ENCODE measurements at places on chromosomes 2 and 18.

- no peak for DNase-seq
Observed at GRCh38 chr2:185284696-185285095, 453.9 kb upstream of the FSIP2 start.

DNA sequence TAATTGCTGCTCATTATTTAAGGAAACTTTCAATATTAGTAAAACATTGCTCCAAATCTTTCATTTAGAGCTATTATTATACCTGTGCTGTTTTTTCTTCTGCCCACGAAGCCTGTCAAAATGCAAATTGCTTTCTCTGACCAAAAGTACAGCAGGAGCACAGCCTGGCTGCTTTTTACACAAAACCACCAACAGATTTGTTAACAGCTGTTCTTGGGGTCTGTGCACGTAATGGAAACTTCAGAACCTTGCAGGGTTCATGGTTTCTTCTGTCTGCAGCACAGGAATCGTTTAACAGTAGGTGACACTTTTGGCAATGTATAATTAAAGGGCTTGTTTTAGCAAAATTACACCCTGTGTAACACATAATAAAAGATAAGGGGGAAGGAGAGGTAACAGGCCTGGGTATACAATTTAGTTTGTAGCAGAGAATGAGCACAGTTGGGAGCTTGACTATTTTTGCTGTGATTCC, 447.3 kb downstream of the KCNJ3 start:
- DNase-seq = no peak

- no peak for DNase-seq
Observed at GRCh38 chr2:4522498-4523421, 819.4 kb downstream of the DCDC2C start.

DNA sequence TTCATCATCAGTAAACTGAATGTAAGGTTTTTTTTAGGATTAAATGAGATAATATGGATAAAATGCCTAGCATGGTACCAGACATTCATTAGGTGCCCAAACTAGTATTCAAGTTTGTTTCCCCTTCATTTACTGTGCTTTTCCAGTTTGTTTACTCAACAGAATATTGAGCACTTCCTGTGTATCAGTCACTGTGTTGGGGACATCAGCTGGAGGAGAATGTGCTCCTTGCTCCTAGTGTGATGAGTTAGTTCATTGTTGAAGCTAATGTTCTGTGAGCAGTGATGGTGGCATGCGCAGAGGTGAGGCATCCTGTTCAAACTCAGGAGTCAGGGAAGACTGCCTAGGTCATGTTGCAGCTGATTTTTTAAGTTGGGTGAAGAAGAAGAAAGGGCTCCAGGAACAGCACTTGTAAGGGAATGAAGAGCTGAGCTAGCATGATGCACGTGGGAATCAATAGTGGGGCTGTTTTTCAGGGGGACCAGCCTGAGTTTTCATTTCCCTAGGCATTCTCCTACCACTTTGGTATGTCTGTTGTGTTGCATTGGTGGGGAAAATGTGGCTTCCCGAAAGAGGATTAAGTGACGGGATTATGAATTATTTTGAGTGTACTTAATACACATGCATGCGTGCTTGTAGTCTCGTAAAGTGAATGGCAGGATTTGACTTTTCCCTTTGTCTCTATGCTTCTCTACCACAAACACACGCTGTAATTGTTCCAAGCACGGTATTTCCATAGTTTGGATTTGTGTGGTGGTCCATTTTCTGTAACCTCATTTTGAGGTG, 23.7 kb downstream of the TTLL4 start:
- DNase-seq = no peak

DNA sequence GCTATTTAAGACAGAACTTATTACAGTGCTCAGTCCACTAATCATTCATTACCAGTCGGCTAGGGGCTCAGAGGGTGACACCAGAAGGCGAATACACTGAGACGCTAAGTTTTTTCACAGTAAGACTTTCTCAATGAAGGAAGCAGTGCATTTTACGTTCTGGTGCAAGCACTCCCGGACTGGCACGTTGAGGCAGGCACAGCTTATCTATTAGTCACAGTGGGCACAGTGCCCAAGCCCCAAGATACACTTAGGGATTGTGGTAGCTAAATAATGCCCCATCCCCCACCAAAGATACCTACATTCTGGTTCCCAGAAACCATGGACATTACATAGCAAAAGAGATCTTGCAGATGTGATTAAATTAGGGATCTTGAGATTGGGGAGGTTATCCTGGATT, 32.6 kb upstream of the BCL11A start:
- peak; percentile 95 for DNase-seq

Data from epithelial cell of esophagus (primary cell).